ENCODE measurements at places on chromosomes 1 and 21.

DNA sequence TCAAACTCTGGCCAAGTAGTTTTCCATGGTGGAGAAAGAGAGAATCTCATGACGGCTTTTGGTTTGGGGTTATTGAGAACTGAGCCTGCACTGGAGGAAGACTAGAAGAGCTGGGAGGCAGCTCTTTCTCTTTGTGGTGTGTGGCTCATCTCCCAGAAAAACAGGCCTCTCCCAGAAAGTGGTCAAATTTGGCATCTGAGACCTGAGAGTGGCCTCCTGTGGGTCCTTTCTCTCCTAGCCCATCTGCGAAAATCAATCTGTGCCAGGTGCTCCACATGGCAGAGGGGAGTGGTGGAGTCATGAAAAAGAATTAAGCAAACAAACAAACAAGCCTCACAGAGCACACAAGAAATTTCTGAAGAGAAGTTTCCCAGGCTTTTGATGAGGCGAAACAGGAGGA lies 305.0 kb downstream of the ST6GALNAC3 start:
- DNase-seq: peak; percentile 19

GRCh38 chr1:33860671-33861070 lies 3.2 kb upstream of the HMGB4 start:
- DNase-seq: no peak

DNA sequence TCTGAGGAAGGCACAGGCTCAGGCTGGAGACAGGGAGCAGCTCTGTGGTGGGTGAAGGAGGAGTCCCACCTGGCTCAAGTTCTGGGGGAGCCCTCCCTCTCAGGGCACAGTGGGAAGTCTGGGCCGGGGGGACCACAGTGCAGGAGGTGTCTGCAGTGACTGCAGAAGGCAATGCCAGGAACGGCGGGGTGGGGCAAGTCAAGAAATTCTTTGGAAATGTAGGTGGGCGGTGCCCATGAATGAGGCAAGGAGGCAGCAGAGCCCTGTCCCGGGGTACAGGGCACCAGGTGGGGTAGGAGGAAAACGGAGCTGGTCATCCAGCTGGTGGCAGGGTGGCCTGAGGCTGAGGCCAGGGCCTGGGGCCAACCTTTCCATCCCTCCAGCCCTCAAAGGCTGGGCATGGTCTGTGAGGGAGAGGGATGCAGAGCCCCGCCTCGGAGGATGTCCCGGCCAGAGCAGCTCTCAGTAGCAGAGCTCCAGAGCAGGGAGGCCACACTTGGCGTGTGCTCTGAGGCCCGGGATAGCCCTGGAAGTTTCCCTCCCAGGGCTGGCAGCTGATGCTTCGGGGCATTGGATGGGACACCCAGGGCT lies 4.7 kb downstream of the TFF3 start:
- no peak for DNase-seq

DNA sequence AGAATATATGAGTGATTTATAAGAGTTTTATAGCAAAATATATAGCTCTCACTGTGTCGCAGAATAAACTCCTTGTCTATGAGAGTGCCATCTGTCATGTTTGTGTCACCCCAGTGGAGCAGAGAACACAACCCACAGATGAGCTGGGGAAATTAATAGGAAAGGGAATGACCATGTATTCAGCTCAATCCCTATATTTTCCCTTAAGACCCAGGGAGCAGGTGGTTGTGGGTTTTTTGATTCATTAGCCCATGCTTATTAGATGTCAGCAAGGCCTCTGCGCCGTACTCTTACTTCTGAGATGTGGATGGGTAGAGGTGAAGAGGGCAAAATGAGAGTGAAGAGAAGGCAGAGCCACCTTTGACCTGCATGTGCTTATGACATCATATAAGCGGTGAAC lies 4.1 kb upstream of the GREM2 start:
- DNase-seq: no peak

GRCh38 chr21:44918581-44919033 lies 2.1 kb downstream of the ITGB2 start:
- no peak for DNase-seq

- DNase-seq: no peak
These were observed 4.7 kb upstream of the TINAGL1 start for GRCh38 chr1:31571340-31572295.
